ENCODE measurements at places on chromosomes 1 and 21.

- no peak for DNase-seq
These were observed 45.1 kb upstream of the MPC2 start for GRCh38 chr1:167981933-167982332.

- DNase-seq, result no peak
These were observed 11.1 kb downstream of the POFUT2 start for GRCh38 chr21:45276596-45276995.

DNA sequence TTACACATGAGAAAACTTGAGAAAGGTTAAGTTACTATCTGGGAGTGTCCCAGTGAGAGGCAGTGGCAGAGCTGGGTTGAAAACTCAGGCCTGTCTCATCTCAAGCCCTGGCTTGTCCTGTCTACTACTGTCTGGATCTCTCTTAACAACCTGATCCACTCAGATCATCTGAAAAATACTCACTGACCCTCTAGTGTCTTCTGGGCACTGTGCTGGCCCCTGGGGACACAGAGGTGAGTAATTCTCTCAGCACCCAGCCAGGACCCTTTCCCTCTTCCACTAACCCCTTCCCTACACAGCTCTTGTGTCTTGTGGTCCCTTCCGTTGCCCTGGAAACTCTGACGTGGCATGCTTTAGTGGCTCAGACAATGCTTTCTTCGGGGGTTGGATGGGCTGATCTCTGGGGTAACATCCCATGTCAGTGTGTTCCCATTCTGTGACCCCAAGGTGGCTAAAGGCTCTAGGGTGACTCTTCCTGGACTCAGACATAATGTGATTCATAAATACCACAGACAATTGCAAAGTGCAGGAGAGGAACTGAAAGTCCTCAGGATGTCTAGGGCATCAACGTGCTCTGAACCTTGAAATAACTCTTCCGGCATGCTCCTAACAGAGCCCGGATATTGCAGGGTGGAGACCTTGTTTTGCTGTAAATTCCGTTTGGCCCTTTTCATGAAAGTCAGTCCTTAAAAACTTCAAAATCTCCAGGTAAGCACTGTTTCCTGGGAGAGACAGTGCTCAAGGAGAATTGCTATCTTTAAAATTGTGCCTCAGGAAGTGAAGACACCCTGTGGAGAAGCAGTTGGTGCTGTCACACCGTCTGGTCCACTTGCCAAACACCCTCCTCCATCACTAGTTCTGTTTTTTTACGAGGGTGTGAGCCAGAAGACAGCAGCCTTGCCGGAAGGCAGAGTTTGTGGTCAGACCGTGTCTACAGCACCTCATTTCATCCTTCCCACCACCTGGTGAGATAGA lies 4.0 kb downstream of the SHISAL2A start:
- DNase-seq, result no peak

DNA sequence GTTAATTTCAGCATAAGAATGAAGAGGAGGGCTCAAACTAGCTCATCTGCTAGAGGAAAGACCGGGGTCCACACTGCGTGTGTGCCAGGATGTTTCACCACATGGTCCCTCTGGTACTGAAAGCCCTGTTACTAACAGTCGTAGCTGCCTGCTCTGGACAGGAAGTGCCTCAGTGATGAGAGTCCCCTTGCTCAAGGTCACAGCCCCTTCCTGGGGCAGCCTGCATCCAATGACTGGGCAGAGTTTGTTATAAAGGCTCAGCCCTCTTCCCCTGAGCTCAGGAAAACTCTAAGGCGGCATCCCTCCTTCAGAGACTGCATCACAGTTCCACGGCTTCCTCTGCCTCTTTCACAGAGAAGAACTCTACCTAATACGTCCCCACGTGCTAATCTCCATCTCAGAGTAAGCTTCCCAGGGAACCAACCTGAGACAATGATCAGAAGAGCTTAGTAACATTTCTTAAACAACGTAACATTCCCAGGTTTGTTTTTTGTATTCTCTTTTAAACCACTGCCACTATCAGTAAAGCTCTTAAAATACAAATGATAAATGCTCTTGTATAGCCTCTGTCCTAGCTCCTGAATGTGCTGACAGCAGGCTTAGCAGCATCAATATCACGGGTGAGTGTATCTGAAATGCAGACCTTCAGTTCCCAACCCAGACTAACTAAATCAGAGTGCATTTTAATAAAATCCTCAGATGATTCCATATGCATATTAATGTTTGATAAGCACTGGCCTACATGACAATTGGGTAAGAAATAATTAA lies 38.0 kb upstream of the ATP1A1 start:
- DNase-seq, result no peak

GRCh38 chr1:173422456-173422976 lies 54.6 kb upstream of the PRDX6 start:
- DNase-seq, result no peak

DNA sequence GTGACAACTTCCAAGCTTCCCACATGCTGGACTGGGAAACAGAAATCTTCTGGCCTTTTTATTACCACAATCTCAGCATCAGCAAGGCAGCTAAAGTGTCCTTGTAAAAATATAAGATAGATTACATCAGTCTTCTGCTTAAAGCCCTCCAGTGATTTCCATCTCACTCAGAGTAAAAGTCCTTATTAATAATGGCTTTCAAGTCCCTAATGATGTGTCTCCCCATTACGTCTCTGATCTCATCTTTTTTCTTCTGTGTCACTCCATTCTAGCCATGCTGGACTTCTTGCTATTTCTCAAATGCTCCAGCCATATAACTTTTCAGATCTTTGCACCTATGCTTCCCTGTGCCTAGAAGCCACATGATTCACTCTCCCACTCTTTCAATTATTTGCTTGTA lies 22.1 kb downstream of the PAPPA2 start:
- DNase-seq, result no peak

DNA sequence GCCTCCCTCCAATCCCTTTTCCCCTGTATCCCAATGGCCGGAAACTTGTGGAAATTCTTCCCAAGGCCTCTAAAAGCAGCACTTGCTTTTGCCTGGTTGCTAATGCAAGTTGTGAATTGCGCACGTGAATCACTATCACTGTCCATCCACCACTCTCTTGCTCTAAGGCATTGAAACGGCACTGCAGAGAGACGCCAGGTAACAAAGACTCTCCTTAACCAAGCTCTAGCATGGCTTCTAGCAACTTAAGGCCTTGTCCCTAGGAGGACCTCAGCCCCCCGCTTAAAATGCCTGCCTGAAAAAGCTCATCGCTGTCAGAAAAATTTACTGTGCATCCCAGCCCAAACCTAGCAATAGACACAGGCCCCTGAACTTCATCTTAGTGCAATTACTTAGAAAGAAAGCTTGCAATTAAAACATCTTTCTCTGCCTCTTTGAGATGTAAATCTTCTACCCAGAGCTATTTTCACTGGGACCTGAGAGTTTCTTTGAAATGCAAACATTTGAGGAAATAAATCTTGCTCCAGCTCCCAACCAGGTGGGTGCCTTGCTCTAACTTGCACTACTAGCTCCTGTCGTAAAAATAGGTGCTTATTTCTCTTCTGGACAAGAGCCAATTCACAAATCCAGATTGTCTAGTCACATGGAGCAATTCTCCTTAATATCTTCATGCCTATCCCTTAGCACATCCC lies 32.9 kb upstream of the ITLN2 start:
- DNase-seq, result no peak

DNA sequence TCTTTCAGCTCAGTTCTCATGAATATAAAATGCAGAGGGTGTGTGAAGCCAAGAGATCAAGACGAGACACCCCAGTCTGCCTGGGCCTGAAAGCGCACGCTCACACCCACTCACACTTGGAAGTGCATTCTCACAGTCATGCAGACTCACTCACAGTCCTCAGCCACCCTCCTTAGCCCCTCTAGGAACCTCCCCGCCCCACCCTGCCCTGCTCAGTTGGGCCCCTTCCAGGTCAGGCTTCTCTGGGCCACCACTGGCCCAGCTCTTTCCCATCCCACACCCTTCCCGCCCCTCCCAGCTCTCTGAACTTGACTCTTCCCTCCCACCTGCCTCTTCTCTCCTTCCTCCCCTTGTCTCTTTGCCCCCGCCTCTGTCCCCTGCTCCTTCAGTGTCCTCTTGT lies 93.8 kb downstream of the EPHB2 start:
- no peak for DNase-seq

GRCh38 chr1:25809283-25809926 lies 9.4 kb downstream of the SELENON start:
- no peak for DNase-seq

GRCh38 chr1:91683598-91683951 lies 182.9 kb downstream of the CDC7 start:
- DNase-seq, result no peak

GRCh38 chr1:147570907-147571306 lies 29.6 kb downstream of the BCL9 start:
- DNase-seq, result no peak

- DNase-seq, result no peak
These were observed 7.2 kb downstream of the THEMIS2 start for GRCh38 chr1:27879374-27880082.

- DNase-seq, result no peak
These were observed 42.5 kb downstream of the PRDM16 start for GRCh38 chr1:3111348-3112021.

GRCh38 chr1:22699681-22700520 lies 10.7 kb upstream of the EPHB2 start:
- DNase-seq, result no peak

DNA sequence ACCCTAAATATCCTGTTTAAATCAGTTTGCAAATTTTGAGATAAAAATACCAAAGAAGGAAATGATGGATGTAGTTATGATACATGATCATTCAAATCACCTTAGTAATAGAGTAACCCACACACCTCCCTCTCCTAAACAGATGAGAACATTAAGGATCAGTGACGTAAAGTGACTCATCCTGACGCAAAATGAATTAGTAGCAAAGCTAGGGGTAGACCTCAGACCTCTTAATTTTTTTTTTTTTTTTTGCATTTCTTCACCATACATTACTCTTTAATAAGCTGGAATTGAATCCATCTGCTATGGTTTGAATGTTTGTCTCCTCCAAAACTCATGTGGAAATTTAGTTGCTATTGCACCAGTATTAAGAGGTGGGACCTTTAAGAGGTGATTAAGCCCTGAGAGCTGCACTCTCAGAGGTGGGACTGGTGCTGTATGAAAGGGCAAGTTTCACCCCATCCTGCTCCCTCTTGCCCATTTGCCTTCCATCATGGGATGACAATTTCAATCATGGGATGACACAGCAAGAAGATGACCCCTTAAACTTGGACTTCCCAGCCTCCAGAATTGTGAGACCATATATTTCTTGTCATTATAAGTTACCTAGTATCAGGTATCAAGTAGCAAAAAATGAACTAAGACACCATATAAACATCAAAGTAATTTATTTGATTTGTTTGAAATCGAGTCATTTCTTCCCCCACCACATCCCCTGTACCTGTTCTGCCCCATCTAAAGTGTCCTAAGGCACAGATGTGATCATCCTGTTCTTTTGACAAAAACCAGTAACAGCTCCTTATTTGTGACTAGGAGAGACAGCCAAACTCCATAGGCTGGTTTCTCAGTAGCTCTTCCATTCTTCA lies 114.6 kb upstream of the DUSP10 start:
- no peak for DNase-seq

DNA sequence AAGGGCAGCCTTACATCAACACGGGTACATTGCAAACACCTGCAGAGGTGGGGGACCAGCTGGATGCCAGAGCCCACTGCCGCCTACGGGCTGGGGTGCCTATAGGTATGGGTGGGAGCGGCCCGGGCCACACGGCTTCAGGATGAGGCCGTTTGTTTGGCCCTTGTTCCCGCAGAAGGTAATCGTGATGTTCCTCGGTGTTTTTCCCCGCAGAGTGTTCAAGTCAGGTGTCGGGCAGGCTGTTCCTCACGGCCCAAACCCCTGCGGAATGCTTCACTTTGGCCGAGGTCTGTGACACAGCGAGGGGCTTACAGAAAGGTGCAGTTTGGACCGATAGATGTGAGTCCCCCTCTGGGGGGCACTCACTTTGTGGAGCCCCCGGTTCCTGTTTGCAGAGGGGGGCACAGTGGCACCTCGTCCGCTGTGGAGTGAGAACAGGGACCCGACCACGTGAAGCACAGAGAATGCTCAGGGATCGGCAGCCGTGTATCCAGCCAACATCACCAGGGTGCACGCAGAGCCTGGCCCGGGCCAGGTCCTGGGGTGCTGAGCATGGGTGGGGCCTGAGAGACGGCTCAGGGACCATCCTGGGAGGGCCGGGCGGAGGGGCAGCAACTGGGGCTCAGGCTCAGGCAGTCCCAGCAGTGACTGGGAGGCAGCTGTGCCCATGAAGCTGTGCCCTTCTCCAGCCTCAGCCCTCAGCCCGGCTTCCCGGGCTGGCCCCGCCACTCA lies 453 bp upstream of the TTLL10 start:
- DNase-seq, result no peak

- no peak for DNase-seq
These were observed 33.7 kb downstream of the NFASC start for GRCh38 chr1:204904228-204904810.

- DNase-seq, result no peak
These were observed 184.9 kb downstream of the SLC35F3 start for GRCh38 chr1:234089396-234089795.

DNA sequence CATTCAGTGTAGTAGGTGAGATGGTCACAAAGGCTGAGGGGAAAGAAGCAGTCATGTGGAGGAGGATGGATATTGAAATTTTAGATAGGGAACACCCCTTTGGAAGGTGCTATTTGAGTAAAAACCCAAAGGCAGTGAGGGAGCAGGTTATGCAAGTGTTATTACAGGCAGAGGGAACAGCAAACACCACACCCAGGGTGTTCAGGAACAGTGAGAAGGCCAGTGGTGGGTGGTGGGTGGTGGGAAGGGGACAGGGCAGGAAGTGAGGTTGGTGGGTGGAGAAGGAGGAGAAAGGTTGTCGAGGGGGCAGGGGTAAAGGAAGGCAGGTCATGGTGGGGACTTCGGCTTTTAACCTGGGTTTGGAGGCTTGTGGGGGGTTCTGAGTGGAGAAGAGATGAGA lies 39.2 kb upstream of the SCMH1 start:
- DNase-seq, result no peak

DNA sequence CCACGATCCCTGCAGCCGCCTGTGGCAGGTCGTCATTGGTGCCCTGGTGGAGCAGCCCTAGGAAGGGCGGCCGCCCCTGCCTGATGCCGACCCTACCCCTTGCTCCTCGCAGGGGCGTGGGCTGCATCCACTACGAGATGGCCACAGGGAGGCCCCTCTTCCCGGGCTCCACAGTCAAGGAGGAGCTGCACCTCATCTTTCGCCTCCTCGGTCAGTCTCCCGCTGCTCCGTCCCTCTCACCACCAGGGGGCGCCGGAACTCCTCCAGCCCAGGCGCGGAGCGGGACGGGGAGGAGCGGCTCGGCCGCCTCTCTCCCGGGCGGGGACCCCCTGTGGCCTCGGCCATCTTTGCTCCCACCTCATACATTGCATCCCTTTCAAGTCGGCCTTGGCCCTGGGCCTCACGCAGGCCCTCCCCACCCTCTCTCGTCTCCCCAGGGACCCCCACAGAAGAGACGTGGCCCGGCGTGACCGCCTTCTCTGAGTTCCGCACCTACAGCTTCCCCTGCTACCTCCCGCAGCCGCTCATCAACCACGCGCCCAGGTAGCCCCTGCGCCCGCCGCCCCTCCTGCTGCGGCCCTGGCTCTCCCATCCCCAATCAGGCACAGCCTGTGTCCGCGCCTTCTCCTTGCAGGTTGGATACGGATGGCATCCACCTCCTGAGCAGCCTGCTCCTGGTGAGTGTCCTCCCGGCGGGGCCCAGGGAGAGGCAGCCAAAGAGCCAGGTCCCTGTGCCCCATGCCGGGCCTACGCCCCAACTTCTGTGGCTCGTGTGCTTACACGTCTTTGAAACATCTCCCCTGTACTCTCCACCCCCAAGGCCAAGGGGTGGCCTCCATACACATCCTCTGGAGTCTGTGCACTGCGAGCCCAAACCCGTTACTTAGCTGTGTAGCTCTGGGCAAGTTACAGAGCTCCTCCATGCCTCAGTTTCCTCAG lies 24.7 kb downstream of the CDK18 start:
- DNase-seq, result peak; percentile 31
